ENCODE measurements at places on chromosomes 1 and 21.

DNA sequence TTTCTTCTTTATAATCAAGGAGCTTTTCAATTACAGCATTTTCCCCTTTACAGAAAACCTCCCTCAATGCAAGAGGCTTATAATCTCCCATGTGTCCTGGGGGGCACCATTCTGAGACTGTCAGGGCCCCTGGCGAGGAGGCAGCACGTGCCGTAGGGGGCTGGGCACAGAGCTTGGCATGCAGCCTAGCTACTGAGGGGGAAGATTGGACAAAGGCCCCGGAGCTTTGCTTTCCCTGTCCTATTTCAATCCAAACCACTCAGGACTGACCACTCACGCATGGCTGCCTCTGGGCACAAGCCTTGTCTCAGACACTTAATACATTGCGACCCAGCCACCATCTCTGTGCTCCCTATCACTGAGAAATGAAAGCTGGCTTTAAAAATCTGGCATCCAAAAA lies 2.8 kb upstream of the RAP1GAP start:
- H3K27me3 ChIP-seq, result peaks cover 19% of the 10 kb centered on the region
- H3K4me3 ChIP-seq, result no peak overlapping the region
- H3K4me1 ChIP-seq, result peaks cover 18% of the 10 kb centered on the region
- no peak overlapping the region for H3K27ac ChIP-seq
- no peak for DNase-seq

DNA sequence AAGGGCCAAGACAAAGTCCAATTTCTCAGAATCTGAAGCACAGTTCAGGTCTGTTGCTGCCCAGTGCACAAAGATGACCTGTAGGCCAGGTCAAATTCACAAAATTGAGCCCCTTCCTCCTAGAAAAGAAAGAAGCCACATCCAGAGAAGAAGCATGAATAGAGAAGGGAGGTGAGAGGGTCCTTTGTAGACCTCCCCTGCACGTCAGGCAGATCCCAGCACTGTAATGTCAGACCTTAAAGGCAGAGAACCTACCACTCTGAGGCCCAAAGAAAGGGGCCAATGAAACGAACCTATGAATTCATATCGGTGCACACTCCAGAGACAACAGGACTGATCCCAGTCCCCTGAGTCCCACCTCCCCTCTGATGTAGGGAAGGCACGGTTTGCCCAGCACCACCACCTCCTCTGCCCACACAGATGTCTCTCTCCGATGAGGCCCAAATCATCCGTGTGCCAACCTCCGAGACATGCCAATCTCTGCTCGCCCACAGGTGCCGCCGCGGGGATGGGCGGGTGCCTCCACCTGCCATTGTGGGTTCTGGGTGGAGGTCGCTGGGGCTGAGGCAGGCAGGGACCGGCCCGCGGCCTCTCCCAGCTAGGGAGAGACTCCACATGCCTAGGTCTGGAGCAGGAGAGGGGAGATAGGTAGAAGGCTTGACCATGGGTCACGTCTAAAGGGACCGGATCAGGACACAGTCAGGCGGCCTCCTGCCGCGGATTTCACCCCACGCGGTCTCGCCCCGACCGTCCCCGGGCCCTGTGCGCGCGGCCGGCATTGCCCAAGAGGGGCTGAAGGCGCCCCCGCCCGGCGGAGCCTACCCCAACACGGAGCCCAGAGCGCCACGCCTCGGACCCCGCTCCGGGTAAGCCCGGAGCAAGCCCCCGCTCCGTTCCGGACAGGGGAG lies 42.1 kb downstream of the RRAGC start:
- peaks cover 17% of the 10 kb centered on the region for H3K27me3 ChIP-seq
- H3K36me3 ChIP-seq, result no peaks in the 10 kb centered on the region
- H3K4me3 ChIP-seq, result no peak overlapping the region
- DNase-seq, result no peak

- H3K36me3 ChIP-seq, result no peaks in the 10 kb centered on the region
- H3K27me3 ChIP-seq, result no peaks in the 10 kb centered on the region
- no peak overlapping the region for H3K27ac ChIP-seq
- no peak for DNase-seq
- H3K4me3 ChIP-seq, result no peak overlapping the region
- H3K4me1 ChIP-seq, result no peaks in the 10 kb centered on the region
Measured at GRCh38 chr1:172630056-172630818, 28.7 kb upstream of the FASLG start.

GRCh38 chr1:26787381-26787705 lies 407 bp upstream of the PIGV start:
- no peaks in the 10 kb centered on the region for H3K27me3 ChIP-seq
- H3K4me3 ChIP-seq, result peak overlapping the region; percentile 95
- no peak for DNase-seq
- H3K27ac ChIP-seq, result peak overlapping the region; percentile 100

GRCh38 chr1:12140016-12140415 lies 26.8 kb upstream of the TNFRSF1B start:
- H3K4me1 ChIP-seq, result no peaks in the 10 kb centered on the region
- H3K36me3 ChIP-seq, result no peaks in the 10 kb centered on the region
- H3K4me3 ChIP-seq, result no peak overlapping the region
- no peaks in the 10 kb centered on the region for H3K27me3 ChIP-seq
- DNase-seq, result no peak

GRCh38 chr1:23748016-23748415 lies 4.7 kb downstream of the ELOA start:
- H3K4me3 ChIP-seq, result no peak overlapping the region
- H3K36me3 ChIP-seq, result no peaks in the 10 kb centered on the region
- no peak overlapping the region for H3K27ac ChIP-seq
- H3K4me1 ChIP-seq, result peaks cover 7% of the 10 kb centered on the region

DNA sequence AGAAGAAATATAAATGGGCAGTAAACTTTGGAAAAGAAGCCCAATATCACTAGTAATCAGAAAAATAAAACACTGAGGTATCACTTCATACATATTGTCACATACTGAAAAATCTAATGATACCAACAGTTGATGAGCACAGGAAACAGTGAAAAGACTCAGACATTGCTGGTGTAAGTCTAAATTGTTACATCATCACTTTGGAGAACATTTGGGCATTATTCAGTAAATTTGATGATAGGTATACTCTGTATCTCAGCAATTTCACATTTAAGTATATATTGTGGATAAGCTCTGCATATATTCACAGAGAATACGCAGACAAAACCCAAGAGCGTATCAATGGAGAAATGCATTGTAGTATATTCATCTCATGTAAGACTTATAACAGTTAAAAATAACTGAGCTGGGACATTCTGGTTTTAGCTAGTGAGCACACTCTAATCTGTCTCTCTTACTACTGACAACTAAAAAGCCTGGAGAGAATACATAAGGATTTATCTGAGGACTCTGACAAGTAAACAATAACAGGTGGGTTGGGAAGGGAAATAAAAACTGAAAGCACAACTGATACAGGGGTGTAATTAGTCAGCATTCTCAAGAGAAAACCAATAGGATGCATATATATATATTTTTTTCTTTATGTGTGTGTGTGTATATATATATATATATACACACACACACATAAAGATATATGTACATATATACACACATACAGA lies 212.7 kb upstream of the JUN start:
- no peaks in the 10 kb centered on the region for H3K36me3 ChIP-seq
- DNase-seq, result no peak
- H3K27me3 ChIP-seq, result no peaks in the 10 kb centered on the region
- H3K27ac ChIP-seq, result no peak overlapping the region
- no peaks in the 10 kb centered on the region for H3K4me1 ChIP-seq

GRCh38 chr1:213444224-213444623 lies 393.2 kb downstream of the RPS6KC1 start:
- no peaks in the 10 kb centered on the region for H3K36me3 ChIP-seq
- no peaks in the 10 kb centered on the region for H3K27me3 ChIP-seq
- no peaks in the 10 kb centered on the region for H3K4me1 ChIP-seq
- DNase-seq, result no peak
- H3K4me3 ChIP-seq, result no peak overlapping the region
- H3K27ac ChIP-seq, result no peak overlapping the region

DNA sequence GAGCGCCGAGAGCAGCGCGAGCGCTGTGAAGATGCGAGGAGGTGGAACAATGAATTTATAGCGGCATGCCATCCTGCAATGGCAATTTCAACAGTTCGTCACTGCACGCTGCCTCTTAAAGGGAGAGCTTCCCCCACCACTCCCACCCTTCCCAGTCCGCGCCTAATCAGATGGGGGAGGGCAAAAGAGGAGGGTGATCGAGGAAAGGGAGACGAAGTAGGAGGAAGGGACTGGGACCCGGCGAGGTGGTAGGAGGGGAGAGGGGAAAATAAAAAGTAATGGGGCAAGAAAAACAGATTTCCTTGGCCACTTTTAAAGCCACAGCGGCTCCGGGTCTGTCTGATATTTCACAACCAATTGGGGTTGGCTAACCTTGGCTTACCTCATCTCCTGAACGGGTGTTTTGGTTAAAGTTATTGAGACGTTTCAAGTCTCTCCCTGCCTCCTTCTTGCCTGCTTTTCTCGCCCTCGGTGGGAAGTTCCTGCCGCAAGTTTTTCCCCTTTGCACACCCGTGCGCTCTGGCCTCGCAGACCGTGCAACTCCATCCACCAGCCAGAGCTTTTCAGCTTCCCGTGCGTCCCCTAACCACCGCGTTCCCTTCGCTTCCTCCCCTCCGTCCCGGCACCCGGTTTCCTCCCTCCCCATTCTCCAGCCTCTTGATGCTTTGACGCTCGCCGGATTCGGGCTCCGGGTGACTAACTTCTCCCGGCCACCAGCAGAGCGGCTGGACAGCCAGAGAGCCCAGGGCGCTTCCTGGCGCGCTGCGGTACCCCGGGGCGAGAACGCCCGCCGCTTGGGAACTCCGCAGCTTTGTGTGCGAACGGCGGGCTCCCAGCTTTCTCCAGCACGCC lies at the start of gene ADAMTS5:
ADAMTS5 (minus strand) TSS at position 27 of the 852 bp plus-strand sequence. CDS start 697 bp downstream, outside the sequence.
- peak; percentile 68 for DNase-seq
- H3K4me1 ChIP-seq, result no peaks in the 10 kb centered on the region
- H3K27me3 ChIP-seq, result no peaks in the 10 kb centered on the region

GRCh38 chr21:45317398-45318145 lies 29.9 kb upstream of the POFUT2 start:
- H3K36me3 ChIP-seq, result no peaks in the 10 kb centered on the region
- peak; percentile 36 for DNase-seq
- H3K4me1 ChIP-seq, result peaks cover 9% of the 10 kb centered on the region
- peak overlapping the region; percentile 76 for H3K27ac ChIP-seq

GRCh38 chr1:114979278-114979891 lies 50.2 kb upstream of the TSHB start:
- H3K36me3 ChIP-seq, result no peaks in the 10 kb centered on the region
- no peaks in the 10 kb centered on the region for H3K27me3 ChIP-seq
- H3K27ac ChIP-seq, result no peak overlapping the region
- DNase-seq, result peak; percentile 67
- H3K4me3 ChIP-seq, result no peak overlapping the region

GRCh38 chr1:28313702-28314546 lies 14.9 kb upstream of the MED18 start:
- H3K27ac ChIP-seq, result no peak overlapping the region
- H3K4me3 ChIP-seq, result no peak overlapping the region
- no peaks in the 10 kb centered on the region for H3K4me1 ChIP-seq
- DNase-seq, result no peak
- no peaks in the 10 kb centered on the region for H3K27me3 ChIP-seq

DNA sequence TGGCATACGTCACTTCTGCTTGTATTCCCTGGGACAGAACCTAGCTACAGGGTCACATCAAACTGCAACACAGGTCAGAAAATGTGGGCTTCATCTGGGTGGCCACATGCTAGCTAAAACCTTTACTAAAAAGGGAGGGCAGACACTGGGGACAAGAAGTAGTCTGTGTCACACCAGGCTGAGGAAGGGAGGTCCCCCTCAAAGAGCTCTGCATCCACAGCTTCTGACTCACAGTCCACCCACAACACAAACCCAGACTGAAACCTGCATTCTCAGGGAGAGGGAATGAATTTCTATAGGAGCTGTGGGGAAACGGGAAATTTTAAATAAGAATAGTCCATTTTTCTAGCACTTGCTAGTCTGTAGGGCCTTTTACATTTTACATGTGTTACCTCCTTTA lies 16.2 kb downstream of the OLIG2 start:
- DNase-seq, result no peak
- H3K4me3 ChIP-seq, result no peak overlapping the region
- H3K4me1 ChIP-seq, result no peaks in the 10 kb centered on the region
- H3K27me3 ChIP-seq, result no peaks in the 10 kb centered on the region

Measured in uterus (tissue), 4 donors.